SJSA1 (cell line): ENCODE measurements at places on chromosomes 6 and 20.

DNA sequence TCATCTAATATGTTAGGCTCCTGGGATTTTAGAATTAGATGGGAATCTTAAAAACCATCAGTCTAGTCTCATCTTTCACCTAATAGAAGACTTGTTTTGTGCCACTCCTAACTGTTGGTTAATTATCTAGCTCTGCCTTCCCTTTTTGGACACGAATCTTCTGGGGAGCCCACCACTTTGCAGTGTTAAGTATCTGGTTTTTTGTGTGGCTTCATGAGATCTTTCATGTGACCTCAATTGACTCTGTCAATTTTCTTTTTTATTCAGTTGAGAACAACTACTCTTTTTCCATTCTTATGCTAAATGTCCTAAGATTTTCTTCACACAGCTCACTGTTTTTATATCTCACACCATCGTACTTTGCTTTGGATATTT, 16.9 kb downstream of the TBPL1 start:
- no peak for DNase-seq

- no peak for DNase-seq
Measured at GRCh38 chr6:14254505-14254904, 136.9 kb downstream of the CD83 start.

DNA sequence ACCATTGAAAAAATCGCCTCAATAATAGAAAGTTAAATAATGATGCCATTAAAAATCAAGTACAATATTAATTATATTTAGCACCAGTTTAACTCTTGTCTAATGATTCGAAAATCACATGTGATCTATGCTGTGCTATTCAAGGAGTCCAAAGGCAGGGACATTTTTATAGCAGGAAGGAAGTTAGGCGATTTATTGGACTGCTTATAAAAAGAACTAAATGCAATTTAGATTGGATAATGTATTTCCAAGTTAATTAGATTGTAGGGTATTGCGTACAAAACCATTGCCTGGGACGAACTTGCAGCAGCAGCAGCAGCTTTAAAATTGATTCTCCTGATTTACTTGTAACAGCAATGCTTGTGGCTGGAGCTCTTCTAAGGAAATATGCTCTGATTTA, 87.4 kb upstream of the TMEM181 start:
- DNase-seq: no peak

DNA sequence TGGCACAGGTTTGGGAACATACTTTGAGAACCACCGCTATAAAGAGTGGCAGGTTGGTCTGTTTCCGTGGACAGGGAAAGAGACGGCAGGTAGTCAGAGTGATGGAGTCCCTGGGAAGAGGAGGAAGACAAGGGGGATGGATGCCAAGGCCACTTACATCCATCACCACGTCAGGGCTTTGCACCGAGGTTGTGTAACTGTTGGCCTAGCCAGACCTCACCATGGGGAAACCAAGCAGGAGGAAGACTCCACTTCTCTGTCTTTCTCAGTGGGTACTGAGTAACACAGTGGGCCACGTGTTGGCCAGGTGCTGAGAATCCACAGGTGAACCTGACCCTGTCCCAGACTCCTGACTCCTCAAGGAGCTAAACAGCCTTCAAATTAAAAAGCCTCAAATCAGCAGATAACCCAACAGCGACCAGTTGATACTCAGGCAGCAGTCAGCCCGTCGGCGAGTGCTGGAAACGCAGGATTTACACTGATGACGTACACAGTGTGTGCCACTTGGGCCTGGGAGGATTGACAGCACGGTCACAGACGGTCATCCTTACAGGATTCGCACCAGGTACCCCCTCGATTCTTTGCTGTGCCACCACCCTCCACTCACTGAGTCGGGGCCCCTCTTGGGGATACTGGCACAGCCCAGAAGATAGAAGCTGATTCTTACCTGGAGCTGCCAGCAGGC, 134.6 kb upstream of the SNX9 start:
- no peak for DNase-seq

DNA sequence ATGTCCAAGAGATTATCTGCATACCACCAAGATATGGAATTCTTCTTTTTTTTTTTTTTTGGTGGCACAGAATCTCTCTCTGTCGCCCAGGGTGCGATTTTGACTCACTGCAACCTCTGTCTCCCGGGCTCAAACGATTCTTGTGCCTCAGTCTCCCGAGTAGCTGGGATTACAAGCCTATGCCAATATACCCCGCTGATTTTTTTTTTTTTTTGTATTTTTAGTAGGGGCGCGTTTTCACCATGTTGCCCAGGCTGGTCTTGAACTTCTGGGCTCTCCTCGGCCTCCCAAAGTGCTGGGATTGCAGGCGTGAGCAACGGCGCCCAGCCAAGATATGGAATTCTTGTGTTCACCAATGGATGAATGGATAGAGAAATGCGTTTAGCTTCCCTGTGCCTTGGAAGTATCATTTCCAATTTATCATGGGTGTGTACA, 31.0 kb downstream of the POM121L2 start:
- DNase-seq: no peak

GRCh38 chr6:114327074-114327473, 15.7 kb downstream of the HS3ST5 start:
- DNase-seq: no peak
